ENCODE measurements at places on chromosomes 13 and 19.

DNA sequence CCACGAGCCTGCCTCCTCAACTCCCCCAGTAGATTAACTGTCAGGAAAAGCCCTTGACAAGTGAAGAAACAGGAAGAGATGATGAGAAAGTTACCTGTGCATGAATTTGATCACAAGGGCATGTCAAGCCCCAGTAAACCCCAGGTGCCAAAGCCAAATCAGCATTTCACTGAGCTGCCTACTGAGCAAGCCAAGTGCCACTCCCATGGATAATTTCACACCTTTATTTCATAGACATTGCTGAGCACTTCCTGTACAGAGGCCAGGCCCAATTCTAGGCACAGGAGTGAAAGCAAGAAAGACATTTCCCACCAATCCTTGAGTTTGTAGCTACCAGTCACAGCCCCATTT, 2.4 kb downstream of the GADD45GIP1 start:
- DNase-seq = no peak

DNA sequence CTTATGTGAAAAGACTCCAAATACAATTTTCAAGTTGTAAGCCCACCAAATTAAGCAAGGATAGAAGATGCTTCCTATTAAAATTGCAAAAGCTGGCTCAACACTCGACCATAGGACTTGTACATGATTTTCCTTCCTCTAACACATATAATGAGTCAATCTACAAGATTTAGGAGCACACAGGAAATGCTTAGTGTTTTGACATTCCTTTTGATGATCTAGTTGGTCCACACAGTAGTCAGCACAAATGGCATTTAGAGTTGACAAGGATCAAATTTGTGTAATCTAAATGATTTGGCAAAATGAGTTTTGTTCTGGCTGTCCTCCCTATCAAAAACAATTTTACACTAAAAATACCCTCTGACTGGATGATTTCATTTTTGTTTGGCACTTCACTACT, 340.2 kb downstream of the DIAPH3 start:
- DNase-seq = peak; percentile 17

- DNase-seq = no peak
Measured at GRCh38 chr13:82661126-82661525, 1221.1 kb downstream of the SLITRK1 start.

DNA sequence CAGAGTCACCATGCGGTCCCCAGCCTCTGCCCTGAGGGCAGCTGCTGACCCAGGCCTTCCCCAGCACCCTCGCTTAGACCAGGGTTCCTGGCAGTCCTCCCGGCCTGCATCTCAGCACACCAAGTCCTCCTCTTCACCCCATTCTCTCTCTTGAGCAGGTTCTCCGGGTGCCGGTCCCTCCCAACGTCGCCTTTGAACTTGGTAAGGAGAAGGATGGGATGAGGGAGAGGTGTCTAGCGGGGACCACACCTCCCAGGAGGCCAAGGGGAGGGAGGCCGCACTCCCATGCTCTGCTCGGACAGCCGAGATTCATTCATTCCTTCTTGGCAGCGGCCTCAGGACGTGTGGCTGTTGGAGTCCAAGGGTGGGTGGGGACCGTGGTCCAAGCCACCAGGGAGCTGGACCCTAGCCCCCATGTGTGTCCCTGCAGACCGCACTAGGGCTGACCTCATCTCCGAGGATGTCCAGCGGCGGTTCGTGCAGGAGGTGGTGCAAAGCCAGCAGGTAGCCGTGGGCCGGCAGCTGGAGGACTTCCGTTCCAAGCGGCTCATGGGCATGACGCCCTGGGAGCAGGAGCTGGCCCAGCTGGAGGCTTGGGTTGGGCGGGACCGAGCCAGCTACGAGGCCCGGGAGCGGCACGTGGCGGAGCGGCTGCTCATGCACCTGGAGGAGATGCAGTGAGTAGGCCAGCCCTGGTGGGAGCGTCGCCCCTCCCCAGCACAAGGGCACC, 9.4 kb downstream of the ARHGEF1 start:
- no peak for DNase-seq

- DNase-seq = no peak
Measured at GRCh38 chr13:44843403-44843802, 145.9 kb downstream of the NUFIP1 start.

GRCh38 chr13:111323950-111324651, 3.7 kb downstream of the TEX29 start:
- DNase-seq = no peak
